ENCODE measurements at places on chromosomes 5 and 9. TPM values are rescaled to one million over a fixed set of nuclear protein-coding genes. Genes with fewer than 3 reads are reported as not detected.

The IL33 gene
- not detected for total RNA-seq

The IRX1 gene
- not detected for total RNA-seq

The NMUR2 gene
- not detected for total RNA-seq

The SLC36A3 gene
- total RNA-seq = not detected

The CCDC192 gene
- total RNA-seq = not detected

- DNase-seq = no peak
Observed at GRCh38 chr5:34510002-34510401, 146.1 kb upstream of the RAI14 start.

- DNase-seq = no peak
Observed at GRCh38 chr9:33943389-33943788, 105.3 kb downstream of the UBAP2 start.

- DNase-seq = no peak
Observed at GRCh38 chr9:90724112-90724511, 77.5 kb upstream of the SYK start.

DNA sequence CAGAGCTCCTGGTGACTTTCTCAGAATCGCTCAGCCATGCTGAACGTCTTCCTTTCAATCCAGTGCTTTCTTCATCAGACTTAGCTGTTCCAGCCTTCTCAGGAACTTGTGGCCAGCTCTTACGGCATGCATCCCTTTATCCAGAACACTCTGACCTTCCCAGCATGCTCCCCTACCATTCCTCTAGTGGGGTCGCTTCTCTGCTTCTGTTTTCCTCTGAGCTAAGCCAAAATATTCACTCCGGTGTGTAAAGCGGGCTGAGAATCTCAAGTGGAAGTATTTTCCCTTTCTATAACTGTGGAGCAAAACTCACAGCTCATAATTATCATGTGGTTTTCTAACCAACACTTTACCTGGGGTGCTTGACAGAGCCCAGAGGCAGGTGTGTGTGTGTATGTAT is 6.2 kb downstream of the DCANP1 start:
- DNase-seq = peak; percentile 25

DNA sequence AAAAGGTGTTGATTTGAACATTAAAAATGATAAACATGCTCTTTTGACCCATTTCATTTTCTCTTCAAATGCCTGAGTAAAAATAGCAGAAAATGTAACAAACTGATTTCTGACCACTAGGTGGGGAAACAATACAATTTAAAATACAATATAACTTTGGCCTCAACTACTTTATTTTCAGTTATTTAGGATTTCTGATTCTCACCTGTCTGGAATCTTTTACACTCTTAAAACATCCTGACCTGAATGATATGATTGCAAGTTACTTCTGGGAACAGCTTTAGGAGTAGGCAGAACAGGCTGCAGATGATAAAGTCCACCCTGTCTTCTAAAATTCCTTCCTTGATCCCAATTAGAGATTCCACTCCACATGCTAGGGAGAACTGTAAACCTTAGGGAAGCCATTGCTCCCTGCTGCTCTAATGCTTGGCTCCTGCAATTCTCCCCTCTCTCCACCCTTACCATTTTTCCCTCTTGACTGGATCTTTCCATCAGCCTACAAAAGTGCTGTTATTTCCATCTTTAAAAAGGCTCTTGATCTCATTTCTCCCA is 70.3 kb downstream of the FYB1 start:
- DNase-seq = no peak

GRCh38 chr5:172637110-172637580 is 3.9 kb upstream of the NEURL1B start:
- DNase-seq = no peak

GRCh38 chr9:119763260-119763659 is 394.0 kb upstream of the BRINP1 start:
- no peak for DNase-seq

DNA sequence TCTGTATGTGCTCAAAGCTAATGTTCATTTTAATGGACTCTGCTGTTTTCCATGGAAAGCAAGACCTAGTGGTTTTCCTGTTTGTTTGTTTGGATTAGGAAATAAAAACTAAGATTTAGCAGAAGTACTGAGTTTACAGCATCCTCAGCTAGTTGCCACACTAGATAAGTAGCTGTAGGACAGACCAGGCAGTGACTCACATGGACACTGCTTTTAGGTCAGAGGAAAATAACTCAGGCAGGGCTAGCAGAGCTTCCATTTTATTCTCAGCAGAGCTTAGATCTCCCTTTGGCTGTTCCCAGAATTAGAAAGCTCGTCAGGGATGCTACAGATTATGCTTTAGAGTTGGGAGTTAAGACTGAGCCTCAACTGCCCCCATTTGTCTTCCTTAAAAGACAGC is 204.4 kb downstream of the SH3GL2 start:
- DNase-seq = no peak

- no peak for DNase-seq
Observed at GRCh38 chr5:56698463-56699381, 116.6 kb upstream of the MAP3K1 start.

DNA sequence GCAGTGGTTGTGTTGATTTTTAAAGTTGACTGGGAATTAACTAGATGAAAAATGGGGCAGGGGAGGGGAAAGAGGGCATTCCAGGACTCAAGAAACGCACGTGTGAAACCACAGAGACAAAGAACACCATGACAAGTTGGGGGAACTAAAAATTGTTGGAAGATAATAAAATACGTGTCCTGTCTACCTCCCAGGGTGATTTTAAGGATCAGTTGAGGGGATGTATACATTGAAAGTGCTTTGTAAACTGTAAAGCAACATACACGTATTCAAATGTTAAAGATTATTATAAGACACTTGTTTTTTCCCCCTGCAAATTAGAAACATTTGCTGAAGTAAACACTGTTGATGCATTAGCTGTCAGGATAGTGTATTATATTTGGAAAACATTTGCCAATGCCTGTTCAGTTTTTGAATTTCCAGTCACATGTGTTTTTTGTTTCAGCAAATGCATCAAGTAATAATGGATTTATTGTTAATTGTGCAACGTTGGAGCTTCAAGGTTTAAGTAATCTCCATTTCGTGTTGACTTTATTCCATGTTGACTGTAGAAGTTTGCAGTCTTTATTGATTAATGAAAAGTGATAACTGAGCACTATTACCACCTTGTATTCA is 412.7 kb downstream of the ACTL7B start:
- DNase-seq = no peak
